Sigmoid colon (tissue), 7 donors: ENCODE measurements at places on chromosomes 1 and 21. TPM values are rescaled to one million over a fixed set of nuclear protein-coding genes. Genes with fewer than 3 reads are reported as not detected.

DNA sequence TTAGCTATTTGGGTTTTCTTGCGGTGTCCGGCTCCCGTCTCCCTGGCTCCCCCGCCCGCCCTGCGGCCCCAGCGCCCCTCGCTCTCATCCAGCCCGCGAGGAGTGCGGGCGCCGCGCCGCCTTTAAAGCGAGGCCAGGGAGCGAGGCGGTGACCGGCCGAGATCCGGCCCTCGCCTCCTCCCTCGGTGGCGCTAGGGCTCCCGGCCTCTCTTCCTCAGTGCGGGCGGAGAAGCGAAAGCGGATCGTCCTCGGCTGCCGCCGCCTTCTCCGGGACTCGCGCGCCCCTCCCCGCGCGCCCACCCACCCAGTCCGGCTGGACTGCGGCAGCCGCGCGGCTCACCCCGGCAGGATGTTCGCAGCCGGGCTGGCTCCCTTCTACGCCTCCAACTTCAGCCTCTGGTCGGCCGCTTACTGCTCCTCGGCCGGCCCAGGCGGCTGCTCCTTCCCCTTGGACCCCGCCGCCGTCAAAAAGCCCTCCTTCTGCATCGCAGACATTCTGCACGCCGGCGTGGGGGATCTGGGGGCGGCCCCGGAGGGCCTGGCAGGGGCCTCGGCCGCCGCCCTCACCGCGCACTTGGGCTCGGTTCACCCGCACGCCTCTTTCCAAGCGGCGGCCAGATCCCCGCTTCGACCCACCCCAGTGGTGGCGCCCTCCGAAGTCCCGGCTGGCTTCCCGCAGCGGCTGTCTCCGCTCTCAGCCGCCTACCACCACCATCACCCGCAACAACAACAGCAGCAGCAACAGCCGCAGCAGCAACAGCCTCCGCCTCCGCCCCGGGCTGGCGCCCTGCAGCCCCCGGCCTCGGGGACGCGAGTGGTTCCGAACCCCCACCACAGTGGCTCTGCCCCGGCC lies 492 bp downstream of the HLX start:
- H3K4me3 ChIP-seq = peak overlapping the region; percentile 97
- no peaks in the 10 kb centered on the region for H3K27me3 ChIP-seq
- DNase-seq = no peak
- H3K36me3 ChIP-seq = peaks cover 16% of the 10 kb centered on the region

DNA sequence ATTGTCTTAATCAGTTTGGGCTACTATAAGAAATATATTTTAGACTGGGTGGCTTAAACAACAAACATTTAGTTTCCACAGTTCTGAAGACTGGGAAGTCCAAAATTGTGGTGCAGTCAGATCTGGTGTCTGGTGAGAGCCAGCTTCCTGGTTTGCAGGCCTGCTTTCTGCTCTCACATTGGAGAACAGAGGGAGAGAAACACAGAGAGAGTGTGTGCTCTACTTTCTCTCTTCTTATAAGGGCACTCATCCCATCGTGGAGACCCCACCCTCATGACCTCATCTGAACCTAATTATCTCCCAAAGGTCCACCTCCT lies 4.1 kb downstream of the LEPR start:
- peaks cover 42% of the 10 kb centered on the region for H3K4me1 ChIP-seq
- no peak overlapping the region for H3K27ac ChIP-seq
- no peak overlapping the region for H3K4me3 ChIP-seq
- peaks cover 41% of the 10 kb centered on the region for H3K36me3 ChIP-seq
- no peak for DNase-seq

GRCh38 chr1:234997896-234998741 lies 130.5 kb downstream of the TOMM20 start:
- peaks cover 45% of the 10 kb centered on the region for H3K4me1 ChIP-seq
- H3K27ac ChIP-seq = peak overlapping the region; percentile 89
- H3K4me3 ChIP-seq = no peak overlapping the region
- no peaks in the 10 kb centered on the region for H3K27me3 ChIP-seq
- no peaks in the 10 kb centered on the region for H3K36me3 ChIP-seq

DNA sequence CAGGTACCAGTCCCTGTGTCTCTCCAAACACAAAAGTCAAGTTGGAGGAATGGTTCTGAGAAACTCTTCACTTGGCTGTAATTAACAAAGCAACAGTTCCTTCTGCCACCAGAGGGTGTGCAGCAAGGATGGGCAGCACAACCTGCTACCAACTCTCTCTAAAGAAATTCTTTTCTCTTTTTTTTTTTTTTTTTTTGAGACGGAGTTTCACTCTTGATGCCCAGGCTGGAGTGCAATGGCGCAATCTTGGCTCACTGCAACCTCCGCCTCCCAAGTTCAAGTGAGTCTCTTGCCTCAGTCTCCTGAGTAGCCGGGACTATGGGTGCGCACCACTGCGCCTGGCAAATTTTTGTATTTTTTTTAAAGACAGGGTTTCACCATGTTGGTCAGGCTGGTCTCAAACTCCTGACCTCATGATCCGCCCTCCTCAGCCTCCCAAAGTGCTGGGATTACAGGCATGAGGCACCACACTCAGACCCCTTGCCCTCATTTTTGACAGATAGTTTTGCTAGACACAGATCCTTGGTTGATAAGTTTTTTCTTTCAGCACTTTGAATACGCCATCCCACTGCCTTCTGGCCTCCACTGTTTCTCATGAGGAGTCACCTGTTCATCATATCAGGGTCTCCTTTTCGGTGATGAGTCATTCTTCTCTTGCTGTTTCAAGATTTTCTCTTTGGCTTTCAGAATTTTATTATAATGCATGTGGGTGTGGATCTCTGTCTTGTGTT lies 12.1 kb upstream of the DEGS1 start:
- H3K27me3 ChIP-seq = no peaks in the 10 kb centered on the region
- H3K4me1 ChIP-seq = no peaks in the 10 kb centered on the region
- H3K36me3 ChIP-seq = no peaks in the 10 kb centered on the region
- no peak for DNase-seq
- H3K4me3 ChIP-seq = no peak overlapping the region

Gene PROX1
- 7.7 TPM for total RNA-seq

Gene PIGR
- total RNA-seq = 9.3 TPM

Gene OR10J1
- total RNA-seq = not detected
